ENCODE measurements at places on chromosomes 1 and 21.

DNA sequence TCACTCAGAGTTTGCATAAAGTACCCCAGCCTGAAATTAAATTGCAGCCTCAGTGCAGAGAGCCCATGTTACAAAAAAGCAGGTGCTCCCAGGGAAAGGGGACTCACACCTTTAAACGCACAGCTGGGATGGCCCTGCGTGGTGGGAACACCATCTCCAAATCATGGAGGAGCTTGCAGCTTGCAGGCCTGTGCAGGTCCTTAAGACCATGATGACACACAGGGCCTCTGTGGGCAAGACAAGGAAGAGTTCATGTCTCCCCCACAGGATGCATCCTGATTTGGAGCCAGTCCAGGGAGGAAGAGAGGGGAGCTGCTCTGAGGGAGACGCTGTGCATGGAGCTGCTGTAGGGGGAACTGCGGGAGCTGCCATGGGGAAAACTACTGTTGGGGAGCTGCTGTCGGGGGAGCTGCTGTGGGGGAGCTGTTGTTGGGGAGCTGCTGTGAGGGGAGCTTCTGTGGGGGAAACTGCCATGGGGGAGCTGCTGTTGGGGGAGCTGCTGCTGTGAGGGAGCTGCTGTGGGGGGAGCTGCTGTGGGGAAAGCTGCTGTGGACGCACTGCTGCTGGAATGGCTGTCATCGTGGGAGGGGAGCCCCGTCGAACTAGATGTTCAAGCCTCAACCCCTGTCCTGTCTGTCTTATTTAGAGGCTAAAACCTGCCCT lies 113.9 kb downstream of the MATN1 start:
- DNase-seq = no peak

- no peak for DNase-seq
These were observed 194.0 kb upstream of the SGIP1 start for GRCh38 chr1:66339944-66340343.

DNA sequence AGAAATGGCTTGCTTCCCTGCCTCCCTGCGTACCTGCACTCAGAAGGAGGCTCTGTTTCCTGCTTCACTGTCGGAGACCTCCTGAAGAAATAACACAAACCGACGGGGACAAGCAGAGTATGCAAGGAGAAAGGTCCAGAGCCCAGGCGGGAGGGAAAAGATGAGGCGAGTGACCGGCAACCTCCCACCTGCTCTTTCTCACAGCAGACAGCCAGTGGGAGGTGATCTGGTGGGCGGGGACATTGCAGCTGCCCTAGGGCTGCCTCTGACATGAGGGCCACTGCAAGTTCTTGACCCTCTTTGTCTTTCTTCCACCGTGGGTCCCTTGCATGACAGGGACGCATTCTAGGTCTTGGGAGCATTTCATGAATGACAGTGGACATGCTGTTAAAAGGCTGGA lies 368.2 kb downstream of the CAMTA1 start:
- no peak for DNase-seq

DNA sequence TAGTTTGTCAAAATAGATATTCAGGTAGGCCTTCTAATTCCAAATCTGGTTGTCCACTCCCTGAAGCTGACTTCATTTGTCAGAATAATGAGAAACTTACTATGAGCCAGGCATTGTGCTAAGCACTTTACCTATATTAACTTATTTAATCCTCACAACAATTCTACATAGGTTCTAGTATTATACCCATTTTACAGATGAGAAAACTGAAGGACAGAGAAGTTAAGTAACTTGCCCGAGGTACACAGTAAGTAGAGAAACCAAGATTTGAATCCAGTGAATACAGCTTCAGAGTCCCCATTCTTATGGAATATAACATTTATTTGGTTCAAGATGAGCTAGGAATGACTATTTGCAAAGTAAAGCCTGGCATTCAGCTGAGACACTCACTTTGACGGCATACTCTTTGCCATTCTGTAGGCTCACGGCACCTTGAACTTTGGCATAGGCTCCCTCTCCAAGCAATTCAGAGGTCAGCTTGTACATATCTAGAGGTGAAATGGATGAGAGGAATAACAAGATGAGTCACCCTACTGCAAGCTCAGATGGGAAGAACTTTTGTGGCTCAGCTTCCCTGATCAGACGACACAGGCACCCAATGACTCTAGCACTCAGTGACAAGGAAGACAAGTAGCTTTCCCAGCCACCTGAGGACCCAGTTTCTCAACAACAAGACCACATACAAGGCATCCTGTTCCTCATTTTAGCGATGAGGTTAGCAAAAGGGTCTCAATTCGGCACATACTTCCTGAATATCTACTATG lies 23.7 kb downstream of the MKNK1 start:
- no peak for DNase-seq

GRCh38 chr1:59004755-59005154 lies 220.9 kb upstream of the JUN start:
- no peak for DNase-seq

- DNase-seq = no peak
These were observed 88.1 kb downstream of the TM2D1 start for GRCh38 chr1:61636814-61637213.

GRCh38 chr1:236148470-236148845 lies 6.1 kb downstream of the GPR137B start:
- no peak for DNase-seq

GRCh38 chr1:72186733-72187307 lies 95.5 kb downstream of the NEGR1 start:
- no peak for DNase-seq

GRCh38 chr1:201493757-201494617 lies 12.9 kb downstream of the CSRP1 start:
- DNase-seq = no peak

GRCh38 chr1:204841798-204842197 lies 28.9 kb upstream of the NFASC start:
- DNase-seq = no peak
